ENCODE measurements at places on chromosomes 7 and 10. TPM values are rescaled to one million over a fixed set of nuclear protein-coding genes. Genes with fewer than 3 reads are reported as not detected.

The MMRN2 gene
- 82.2 TPM for total RNA-seq

The SFRP5 gene
- not detected for total RNA-seq

The CCDC6 gene
- total RNA-seq, result 16.4 TPM

The SPAM1 gene
- not detected for total RNA-seq

The STK31 gene
- total RNA-seq, result 0.13 TPM

The CBLL1 gene
- total RNA-seq, result 11.0 TPM

The SCART1 gene
- 0.26 TPM for total RNA-seq

The CYP3A5 gene
- total RNA-seq, result not detected

The POLR2J2 gene
- 2.4 TPM for total RNA-seq

The OR9A2 gene
- total RNA-seq, result not detected

The ASAH2B gene
- 1.0 TPM for total RNA-seq

The NEBL gene
- total RNA-seq, result 1.2 TPM

The NUTM2E gene
- total RNA-seq, result not detected

The CNOT4 gene
- total RNA-seq, result 7.3 TPM

The GPR26 gene
- total RNA-seq, result not detected

The AS3MT gene
- total RNA-seq, result 0.76 TPM

The TSPAN13 gene
- 42.6 TPM for total RNA-seq

The CYP2E1 gene
- 0.13 TPM for total RNA-seq

The CALHM1 gene
- total RNA-seq, result not detected

The STN1 gene
- total RNA-seq, result 20.9 TPM

The FOXI2 gene
- total RNA-seq, result not detected

The MEOX2 gene
- 2.1 TPM for total RNA-seq

The RINT1 gene
- 9.9 TPM for total RNA-seq

The GATA3 gene
- total RNA-seq, result under 0.01 TPM

The MYL10 gene
- total RNA-seq, result not detected

The ECHDC3 gene
- total RNA-seq, result 16.7 TPM

The OR6V1 gene
- not detected for total RNA-seq

The PHKG1 gene
- total RNA-seq, result 0.13 TPM

The AHR gene
- total RNA-seq, result 85.4 TPM

The PSPH gene
- total RNA-seq, result 21.5 TPM

The GPR146 gene
- 25.5 TPM for total RNA-seq

The AGAP5 gene
- 1.3 TPM for total RNA-seq

The HOXA5 gene
- 4.1 TPM for total RNA-seq

The RTKN2 gene
- total RNA-seq, result under 0.01 TPM

The CH25H gene
- total RNA-seq, result 3.6 TPM

The GLCCI1 gene
- 0.39 TPM for total RNA-seq

The AKR1C2 gene
- total RNA-seq, result 22.7 TPM

The LGI1 gene
- not detected for total RNA-seq

The TAS2R41 gene
- not detected for total RNA-seq

The NFE2L3 gene
- 20.7 TPM for total RNA-seq

The NCF1 gene
- under 0.01 TPM for total RNA-seq

The STRA8 gene
- not detected for total RNA-seq

The CC2D2B gene
- 0.13 TPM for total RNA-seq

The FAM25G gene
- total RNA-seq, result not detected

The STOX1 gene
- 0.13 TPM for total RNA-seq

The GHRHR gene
- total RNA-seq, result not detected

The SLC18A3 gene
- total RNA-seq, result not detected

The LIPF gene
- total RNA-seq, result not detected

The DNAH11 gene
- 0.13 TPM for total RNA-seq

The CACNB2 gene
- total RNA-seq, result under 0.01 TPM

Measured in dermis microvascular lymphatic vessel endothelial cell (primary cell).